ENCODE measurements at places on chromosomes 11 and 22.

GRCh38 chr11:10485646-10486045, 30.6 kb downstream of the AMPD3 start:
- DNase-seq, result no peak

DNA sequence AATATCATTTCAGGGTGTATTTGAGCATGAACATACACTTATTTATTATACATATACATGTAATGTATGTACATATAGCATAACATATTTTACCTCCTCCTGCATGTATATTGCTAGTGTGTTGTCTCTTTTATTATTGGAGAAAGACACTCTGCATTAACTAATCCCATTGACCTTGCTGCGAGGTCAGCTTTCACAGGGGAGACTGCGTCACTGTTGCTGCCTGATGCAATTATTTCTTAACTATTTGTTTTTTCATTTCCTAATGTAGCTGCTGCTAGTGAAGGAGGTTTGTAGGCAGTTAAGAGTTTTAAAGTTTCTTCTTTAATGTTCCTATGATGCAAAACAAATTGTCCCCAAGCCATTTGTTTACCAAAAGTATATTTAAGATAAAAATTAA, 185.4 kb upstream of the CNTN5 start:
- DNase-seq, result no peak

DNA sequence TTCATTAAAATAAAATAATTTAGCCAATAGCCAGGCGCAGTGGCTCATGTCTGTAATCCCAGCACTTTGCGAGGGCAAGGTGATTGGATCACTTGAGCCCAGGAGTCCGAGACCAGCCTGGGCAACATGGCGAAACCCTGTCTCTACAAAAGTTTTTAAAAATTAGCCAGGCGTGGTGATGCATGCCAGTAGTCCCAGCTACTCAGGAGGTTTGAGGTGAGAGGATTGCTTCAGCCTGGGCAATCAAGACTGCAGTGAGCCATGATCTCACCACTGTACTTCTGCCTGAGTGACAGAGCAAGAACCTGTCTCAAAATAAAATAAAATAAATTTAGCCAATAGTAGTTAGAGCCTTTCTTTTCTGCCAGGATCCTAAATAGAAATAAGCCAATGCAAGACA, 12.2 kb downstream of the HPS5 start:
- no peak for DNase-seq

- peak; percentile 77 for DNase-seq
Observed at GRCh38 chr11:3836903-3837302, 3.9 kb downstream of the RHOG start.

DNA sequence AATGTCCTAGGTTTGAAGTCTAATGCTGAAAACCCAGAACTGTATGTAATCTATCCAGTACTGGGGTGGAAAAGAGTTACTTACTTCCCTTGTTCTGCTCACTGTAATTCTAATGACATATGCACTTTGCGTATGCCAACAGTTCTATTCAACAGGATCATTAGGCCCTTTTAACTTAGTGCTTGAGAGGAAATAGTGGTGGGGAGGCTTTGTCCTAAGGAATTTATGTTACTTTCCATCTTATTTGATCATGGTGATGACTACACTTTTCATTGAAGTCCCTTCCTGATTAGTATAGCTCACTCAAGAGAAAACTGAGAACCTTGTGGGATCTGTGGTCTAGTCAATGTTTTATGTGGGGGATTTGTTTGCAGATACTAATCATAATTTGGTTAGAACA, 348.2 kb downstream of the GUCY1A2 start:
- no peak for DNase-seq

GRCh38 chr11:116694349-116694725, 78.5 kb downstream of the BUD13 start:
- no peak for DNase-seq

GRCh38 chr11:12543596-12544415, 130.4 kb upstream of the TEAD1 start:
- DNase-seq, result no peak

DNA sequence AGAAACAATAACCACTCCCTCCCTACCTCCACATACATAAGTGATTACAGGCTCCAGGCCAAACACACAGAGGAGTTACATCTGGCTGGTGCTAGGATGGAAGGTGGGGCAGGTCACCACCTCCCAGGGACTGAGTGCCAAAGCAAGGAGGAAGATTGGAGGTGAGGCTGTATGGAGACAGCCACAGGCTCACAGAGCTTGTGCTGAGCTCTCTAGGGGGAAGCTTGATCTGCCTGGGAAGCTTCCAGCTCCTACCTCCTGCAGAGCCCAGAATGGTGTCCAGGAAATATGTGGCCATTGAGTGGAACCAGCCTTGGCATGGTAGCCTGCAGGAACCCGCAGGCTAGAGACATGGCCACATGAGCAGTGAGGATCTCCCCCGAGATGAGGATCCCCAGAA, 3.6 kb upstream of the MED15 start:
- no peak for DNase-seq

- peak; percentile 77 for DNase-seq
Observed at GRCh38 chr22:43129426-43130425, 13.5 kb downstream of the MCAT start.

DNA sequence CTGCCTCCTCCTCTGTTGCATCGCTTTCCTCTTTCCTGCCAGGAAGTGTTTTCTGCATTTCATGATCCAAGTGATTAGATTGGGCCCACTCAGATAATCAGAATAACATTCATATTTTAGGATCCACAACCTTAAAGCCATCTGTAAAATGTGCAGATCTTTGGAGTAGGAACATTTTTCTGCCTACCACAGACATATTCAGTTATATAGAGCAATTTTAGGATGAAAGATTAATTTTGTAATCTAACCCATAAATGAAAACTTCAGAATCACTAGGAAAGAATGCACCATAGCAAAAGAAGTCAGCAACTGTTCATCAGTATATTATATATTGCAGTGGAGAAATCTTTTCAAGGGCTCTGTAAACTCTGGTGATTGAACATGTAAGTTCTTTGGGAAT, 659.9 kb upstream of the LUZP2 start:
- DNase-seq, result no peak

DNA sequence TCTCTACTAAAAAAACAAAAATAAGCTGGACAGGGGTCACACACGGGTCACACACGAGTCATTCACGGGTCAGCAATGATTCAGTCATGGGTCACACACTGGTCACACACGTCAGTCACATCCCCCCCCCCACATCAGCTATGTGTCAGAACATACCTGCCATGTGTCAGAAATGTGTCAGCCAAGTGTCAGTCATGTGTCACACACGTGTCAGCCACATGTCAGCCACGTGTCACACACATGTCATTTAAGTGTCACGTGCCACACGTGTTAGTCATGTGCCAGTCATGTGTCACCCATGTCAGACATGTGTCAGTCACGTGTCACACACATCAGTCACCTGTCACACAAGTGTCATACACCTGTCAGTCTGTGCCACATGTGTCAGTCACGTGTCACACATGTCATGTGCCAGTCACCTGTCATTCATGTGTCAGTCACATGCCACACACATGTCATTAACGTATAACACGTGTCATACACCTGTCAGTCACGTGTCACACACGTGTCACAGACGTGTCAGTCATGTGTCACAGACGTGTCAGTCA, 28.7 kb upstream of the MMP20 start:
- no peak for DNase-seq

DNA sequence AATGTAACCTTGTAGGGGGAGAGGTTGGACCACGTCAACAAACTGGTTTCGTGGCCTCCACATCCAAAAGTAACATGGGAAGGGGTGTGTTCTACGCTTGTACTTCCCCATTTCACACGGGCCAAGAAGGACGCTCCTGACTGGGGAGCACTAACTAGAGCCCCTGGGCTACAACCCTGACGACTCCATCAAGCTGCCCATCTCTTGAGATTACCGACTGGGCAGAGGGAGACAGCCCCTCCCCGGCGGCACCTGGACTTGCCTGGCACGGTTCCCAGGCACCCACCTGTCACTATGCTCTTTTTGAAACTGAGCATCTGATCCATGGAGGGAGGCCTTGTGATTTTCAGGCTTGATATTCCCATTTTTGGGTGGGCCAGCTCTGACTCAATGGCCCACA, 68.5 kb downstream of the SHANK2 start:
- no peak for DNase-seq

DNA sequence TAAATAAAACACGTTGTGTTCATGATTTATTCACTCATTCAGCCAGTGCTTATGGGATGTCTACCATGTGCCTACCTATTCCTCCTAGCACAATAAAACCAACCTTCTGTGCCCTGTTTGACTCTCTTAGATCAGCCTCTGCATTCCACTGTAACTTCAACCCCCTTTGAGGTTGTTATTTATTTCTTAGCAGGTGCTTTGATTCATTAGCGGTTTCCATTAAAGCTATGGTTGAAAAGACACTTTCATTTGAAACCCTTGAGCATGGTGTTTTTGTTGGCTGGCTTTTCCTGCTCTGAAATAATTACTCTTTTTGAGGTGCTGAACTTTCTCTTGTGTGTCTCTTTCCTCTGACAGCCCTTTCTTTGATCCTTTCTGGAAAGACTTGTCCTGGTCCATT, 570.6 kb upstream of the LARGE1 start:
- DNase-seq, result no peak

DNA sequence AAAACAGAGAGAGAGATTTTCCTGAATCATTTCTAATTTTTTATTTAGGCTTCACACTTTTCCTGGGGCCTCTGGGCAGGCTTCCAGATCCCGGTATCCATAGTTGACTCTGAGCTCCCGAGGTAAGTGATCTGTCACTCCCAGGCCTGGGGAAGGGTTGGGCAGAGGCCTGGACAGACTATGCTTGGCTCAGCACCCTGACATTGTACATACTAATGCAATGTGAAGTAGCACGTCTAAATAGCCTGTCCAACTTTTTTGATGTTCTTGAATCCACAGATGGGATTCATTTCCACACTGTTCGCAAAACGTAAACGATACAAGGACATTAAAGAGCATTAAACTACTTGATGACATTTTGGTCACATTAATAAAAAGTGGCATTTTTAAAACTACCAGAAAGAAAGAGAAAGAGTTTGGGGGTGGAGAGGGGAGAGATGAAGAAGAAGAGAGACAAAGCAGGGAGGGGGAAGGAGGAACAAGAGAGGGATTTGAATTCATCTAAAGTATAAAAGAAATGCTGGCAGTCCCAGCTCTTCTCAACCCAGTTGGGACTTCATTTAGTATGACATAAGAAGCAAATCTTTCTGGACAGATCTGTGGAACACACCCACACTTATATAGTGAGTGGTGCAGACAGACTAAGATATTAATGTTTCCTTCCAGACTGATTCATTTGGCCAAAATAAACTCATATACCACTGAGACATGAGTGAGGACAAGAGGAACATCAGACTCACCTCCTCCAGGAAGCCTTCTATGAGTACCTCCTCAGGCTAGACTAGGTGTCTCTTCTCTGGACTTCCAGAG, 514.2 kb downstream of the SOX6 start:
- DNase-seq, result no peak

DNA sequence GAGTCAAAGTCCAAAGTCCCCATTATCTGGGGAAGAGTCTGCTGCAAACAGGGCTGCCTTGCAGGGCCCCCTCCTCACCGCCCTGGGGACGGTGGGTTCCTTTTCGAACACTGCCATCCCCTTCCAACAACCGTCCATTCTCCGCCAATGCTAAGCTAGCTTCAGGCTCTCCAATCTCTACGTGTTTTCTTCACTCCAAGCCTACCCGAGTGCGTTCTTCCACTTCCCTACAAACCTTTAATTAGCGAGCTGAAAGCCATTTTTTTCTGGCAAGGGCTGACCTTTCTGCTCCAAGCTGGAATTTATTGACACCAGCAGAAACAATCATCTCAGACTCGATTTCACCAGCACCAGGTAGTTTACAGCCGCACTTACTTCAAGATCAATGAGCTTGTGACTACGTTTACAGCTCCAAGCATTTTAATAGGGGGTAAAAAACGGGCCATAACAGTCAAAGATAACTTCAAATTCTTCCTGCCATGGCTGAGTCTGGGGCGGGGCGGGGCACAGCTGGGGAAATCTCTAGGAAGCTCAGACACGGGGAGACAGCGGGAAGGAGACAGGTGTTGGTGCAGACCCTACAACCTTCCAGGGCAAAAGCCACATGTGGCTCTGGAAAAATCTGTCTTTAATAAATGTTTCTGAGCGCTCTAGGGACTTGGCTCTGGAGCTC, 82.2 kb downstream of the PHF21B start:
- no peak for DNase-seq

DNA sequence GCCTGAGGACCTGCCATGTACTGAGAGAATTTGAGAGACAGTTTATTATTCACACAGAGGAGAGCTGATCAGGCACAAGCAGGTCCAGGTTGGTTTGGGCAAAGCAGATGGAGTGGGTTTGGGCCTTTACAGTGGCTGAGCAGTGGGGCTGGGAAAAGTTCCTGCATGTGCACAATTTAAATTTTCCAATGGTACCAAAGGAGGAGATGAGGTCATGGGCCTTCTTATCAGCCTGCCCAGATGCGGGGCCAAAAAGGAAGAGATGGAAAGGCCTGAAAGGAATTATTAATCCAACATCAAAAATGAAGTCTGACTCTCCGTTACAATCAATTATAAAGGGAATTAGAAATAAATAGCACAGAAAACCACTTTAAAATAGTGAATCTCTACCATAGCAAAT, 367.6 kb downstream of the TMEM135 start:
- no peak for DNase-seq

DNA sequence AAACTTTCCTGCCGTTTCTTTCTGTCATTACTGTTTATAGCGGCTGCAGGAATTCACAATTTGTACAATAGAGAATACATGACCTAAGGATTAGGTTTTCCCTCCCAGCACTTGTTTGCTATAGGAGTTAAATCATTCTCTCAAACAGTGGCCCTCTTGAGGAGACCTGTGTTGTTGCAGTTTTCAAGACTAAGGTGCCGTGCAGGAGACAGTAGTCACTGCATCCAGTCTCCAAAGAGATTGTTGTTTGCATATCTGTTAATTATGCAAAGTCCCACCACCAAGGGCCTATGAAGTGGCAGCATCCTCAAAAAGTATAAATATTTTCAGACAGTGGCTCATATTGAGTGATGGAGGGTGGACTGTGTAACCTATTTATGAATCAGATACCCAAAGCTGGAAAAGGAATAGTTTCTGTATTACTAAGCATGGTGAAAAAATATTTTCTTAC, 2.3 kb downstream of the PRSS23 start:
- peak; percentile 84 for DNase-seq

- DNase-seq, result peak; percentile 67
Observed at GRCh38 chr11:108871152-108871551, 206.3 kb downstream of the DDX10 start.

DNA sequence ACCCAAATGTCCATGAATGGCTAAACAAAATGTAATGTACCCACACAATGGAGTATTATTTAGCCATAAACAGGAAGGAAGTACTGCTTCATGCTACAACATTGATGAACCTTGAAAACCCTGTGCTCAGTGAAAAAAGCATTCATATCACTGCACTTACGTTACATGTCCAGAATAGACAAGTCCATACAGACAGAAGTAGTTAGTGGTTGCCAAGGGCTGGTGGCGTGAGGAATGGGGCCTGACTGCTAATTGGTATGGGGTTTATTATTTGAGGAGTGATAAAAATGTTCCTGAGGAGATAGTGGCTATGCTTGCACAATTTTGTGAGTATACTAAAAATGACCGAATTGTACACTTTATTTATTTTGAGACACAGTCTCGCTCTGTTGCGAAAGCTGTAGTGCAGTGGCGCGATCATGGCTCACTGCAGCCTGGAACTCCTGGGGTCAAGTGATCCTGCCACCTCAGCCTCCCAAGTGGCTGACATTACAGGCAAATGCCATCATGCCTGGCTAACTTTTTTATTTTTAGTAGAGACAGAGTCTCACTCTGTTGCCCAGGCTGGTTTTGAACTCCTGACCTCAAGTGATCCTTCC, 7.7 kb upstream of the SYVN1 start:
- DNase-seq, result no peak

GRCh38 chr11:67309166-67309565, 5.8 kb downstream of the SSH3 start:
- no peak for DNase-seq
